ENCODE measurements at places on chromosomes 7 and 10.

- no peak for DNase-seq
Measured at GRCh38 chr7:98134420-98135228, 28.0 kb downstream of the LMTK2 start.

DNA sequence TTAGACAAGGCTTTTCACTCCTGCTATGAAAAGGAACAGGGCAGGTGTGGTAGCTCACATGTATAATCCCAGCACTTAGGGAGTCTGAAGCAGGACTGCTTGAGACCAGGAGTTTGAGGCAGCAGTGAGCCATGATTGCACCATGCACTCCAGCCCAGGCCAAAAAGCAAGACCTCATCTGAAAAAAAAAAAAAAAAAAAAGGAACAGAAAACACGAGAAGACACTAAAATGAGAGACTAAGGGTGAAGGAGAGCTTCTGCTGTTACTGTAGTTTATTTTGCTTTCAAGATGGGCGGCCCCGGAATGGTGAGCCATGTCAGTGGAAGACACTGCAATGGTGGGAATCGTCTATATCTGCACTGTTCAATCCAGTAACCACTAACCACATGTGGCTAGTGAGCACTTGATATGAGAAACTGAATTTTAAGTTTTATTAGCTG lies 9.9 kb downstream of the PIP4K2A start:
- DNase-seq: no peak

DNA sequence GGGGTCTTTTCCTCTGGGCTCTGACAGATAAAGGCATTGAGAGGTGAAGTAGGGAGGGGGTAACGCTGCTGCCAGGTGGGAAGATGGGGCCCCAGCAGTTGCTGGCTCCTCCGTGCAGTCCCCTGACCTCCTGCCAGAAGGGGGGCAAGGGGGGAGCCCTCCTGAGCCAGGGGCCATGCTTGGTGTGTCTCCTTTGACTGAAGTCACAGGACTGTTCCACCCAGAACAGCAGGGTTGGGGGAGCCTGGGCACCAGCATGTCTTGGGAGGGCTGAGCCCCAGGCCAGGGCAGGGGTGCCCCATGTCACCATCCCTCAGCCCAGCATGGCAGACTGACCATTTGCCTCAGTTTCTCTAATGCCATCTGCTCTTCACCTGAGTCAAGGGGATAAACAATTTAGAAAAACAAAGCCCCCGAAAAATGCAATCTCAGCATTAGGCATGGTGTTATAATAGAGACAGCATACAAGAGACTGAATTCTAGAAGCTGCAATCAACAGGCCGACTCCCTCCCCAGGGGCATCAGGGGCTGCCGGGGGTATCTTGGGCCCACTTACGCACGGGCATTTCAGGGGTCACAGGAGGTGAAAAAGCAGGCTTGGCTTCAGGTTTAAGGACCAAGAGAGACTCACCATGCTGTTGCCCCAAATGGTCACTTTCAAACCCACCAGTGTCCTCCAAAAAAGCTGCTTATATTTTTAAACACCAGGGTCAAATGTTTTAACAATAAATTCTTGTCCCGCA lies 108.6 kb upstream of the GPR26 start:
- DNase-seq: no peak

DNA sequence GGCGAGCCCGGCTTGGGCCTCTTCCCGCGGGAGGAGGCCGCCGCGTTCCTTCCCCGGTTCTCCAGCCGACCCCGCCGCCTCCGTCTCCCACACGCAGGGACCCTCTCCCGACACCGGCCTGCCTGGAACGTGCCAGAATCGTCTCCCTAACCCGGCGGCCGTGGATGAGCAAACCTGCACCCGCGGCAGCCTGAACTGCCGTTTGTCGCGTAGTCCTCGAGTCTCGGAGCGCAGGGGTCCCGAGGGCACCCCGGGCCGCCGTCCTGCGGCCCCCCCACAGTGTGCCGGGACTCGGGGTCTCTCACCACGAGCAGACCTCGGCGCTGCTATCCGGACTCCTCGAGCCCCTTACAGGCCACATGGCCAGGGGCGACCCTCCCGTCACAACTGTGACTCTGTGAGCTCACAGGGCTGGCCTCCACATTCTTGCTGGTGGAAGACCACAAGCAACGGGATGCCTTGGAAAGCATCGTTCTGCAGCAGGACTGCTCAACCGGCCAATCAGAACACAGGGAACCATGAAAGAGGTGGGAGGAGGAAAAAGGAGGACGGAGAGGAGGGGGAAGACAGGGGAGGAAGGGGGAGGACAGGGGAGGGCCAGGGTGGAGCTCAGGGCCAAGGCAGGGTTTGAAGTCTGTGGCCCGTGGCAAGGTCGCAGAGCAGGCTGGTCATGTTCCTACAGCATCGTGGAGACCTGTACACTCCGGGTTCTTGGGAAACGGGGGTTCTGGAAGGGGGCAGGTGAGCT lies 276.9 kb downstream of the DNAJB6 start:
- no peak for DNase-seq

GRCh38 chr10:85400981-85401695 lies 965.5 kb downstream of the GRID1 start:
- no peak for DNase-seq

GRCh38 chr10:28678687-28679457 lies 1.6 kb downstream of the BAMBI start:
- DNase-seq: no peak

DNA sequence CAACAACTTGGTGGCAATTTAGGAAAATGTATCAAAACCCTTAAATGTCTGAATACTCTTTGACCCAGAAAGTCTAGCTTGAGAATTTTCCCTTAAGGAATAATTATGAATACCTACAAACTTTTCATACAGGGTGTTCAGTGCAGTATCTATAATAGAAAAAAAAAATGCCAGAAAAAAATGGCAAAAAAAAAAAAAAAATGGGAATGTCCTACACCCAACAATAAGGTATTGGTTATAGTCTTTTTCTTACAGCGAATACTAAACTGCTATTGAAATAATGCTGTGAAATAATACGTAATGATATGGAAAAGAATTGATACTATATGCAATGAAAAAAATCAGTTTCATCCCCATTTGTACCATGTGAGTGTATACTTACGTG lies 44.3 kb downstream of the ZNF800 start:
- no peak for DNase-seq

- no peak for DNase-seq
Measured at GRCh38 chr7:55065079-55065478, 46.3 kb downstream of the EGFR start.

DNA sequence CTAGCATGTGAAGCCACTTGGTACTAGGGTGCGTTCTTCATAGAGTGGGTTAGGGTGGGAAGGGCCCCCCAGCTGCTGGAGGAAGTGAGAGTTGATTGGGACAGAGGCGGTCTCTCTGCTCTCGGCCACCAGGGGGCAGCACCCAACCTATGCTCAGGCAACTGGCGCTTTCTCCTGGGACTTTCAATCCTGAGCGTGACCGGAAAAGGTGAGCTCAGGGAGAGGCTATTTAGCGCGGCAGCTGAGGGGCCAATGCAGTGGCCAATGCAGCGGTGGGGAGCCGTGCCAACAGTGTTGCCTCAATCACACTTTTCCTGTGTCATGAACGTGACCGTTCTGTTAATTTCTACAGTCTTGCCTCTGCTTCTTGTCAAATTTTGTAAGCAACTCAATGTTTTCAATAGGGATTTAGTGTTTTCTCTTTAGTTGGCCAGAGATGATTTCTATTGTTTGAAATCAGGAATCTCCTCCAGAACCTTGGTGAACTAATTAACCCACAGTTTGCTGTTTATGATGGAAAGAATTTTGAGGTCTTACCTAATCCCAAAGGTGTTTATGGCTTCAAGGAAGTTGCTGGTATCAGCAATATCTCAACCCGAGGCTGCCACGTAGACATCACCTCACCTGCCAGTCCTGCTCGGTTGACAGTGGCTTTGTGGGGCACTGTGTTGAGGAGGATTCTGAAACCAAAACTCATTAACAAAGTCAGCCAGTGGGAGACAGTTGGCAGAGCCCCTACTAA lies 67.9 kb upstream of the PDZD8 start:
- DNase-seq: peak; percentile 36

DNA sequence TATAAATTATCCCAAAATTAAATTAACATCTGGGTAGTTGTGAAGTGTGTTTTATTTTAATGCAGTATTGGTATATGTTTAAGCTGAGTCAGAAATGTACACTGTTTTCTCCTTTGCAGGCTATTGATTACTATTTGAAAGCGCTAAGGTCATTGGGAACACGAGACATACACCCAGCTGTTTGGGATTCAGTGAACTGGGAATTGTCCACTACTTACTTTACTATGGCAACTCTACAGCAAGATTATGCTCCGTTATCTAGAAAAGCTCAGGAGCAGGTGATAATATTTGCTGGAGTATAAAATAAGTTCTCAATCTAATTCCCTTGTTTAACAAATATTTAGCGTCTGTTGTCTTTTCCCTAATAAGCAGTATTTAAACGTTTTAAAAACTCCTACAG lies 27.9 kb downstream of the EDRF1 start:
- DNase-seq: no peak

DNA sequence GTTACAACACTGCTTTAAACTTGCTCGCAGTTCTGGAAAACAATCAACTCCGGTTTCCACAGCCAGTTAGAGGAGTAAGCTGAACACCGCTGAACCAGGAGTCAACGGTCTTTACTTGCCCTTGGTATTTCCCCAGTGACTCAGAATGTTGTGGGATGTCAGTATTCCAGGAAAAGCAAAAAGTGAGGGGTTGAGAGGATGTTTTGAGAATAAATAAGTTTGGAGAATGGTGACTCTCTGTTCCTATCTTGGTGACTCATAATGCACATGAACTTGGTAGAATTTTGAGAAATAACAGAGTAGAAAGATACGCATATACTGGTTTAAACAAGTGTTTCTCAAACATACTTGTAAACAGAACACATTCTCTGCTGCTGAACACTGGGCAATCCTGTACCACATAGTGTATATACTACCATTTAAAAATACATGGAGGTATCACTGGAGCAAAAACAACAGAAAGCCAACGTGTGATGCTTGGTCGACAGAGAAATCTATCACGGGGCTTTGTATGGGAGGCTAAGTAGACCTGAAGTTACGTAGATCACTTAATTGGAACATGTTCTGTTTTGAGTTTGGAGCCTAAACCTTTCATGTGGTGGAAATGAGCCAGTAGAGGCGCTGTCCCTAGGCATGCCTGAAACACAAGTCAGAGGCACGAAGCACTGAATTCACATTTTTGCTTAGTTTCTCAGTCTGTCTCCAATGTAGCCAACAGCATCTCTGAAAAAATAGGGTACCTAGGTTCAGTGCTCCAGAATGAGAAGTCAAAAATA lies 534.3 kb downstream of the PARD3 start:
- DNase-seq: no peak

GRCh38 chr10:95716466-95716865 lies 22.7 kb upstream of the TCTN3 start:
- DNase-seq: no peak

- DNase-seq: no peak
Measured at GRCh38 chr7:128063088-128063487, 31.9 kb upstream of the LRRC4 start.

DNA sequence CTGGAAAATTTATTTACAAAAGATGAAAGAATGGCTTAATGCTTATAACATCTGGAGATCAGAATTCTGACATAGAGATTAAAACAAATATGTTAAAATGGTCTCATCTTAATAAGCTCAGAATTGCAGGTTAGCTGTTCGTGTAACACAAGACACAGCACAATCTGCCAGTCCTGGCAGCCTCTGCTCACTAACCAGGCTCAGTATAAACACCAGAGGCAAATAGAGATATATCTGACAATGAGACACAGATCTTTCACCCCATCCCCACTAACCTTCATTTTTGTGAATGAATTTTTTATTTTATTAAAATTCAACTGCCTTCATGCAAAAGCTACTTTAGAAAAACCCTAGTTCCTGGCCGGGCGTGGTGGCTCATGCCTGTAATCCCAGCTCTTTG lies 51.8 kb downstream of the RELN start:
- DNase-seq: no peak

GRCh38 chr10:62231805-62232204 lies 36.8 kb downstream of the RTKN2 start:
- no peak for DNase-seq

- no peak for DNase-seq
Measured at GRCh38 chr7:45973725-45974532, 52.9 kb upstream of the IGFBP3 start.

GRCh38 chr10:96890580-96890979 lies 58.5 kb downstream of the LCOR start:
- DNase-seq: no peak
